Stimulated activated CD4-positive, alpha-beta T cell treated with anti-CD3 and anti-CD28 coated beads, TNF-alpha, amount 100 ng/mL, for 4 hours (primary cell): ENCODE measurements at places on chromosomes 7 and 10.

- no peak for DNase-seq
Observed at GRCh38 chr7:108332937-108333336, 123.3 kb downstream of the NRCAM start.

DNA sequence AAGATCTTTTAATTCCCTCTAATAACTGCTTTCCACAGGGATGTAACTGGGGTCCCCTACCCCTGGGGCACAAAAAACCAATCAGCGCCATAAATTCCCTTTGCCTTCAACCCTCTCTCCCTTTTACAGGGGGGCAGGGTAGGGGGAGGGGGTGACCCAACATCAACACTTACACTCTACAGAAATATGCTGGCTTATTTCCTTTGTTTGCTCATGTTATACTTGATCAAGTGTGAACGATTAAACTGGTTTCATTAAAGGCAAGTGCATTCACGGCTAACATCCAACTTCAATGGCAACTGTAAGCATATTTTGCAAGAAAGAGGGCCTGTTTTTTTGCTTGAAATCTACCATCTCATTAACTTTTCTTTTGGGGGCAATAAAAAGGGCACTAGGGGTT, 2.9 kb downstream of the CTBP2 start:
- DNase-seq = no peak

- no peak for DNase-seq
Observed at GRCh38 chr7:121730869-121731268, 142.1 kb upstream of the PTPRZ1 start.

DNA sequence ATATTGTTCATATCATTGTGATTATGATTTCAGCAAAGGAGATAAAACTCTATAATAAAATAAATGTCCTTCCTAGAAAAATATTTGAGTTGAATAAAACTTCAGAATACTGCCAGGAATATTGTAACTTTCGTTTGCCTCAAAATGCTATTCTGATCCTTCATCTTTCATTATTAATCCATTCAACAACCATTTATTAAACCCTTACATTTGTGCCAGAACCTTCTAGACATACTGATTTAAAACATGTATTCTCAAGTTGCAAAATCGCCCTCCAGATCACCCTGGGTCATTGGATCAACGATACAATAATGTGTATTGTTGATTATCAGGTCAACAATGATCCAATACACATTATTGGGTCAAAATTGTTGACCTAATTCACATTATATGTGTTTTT, 759.8 kb downstream of the CNTNAP2 start:
- no peak for DNase-seq

DNA sequence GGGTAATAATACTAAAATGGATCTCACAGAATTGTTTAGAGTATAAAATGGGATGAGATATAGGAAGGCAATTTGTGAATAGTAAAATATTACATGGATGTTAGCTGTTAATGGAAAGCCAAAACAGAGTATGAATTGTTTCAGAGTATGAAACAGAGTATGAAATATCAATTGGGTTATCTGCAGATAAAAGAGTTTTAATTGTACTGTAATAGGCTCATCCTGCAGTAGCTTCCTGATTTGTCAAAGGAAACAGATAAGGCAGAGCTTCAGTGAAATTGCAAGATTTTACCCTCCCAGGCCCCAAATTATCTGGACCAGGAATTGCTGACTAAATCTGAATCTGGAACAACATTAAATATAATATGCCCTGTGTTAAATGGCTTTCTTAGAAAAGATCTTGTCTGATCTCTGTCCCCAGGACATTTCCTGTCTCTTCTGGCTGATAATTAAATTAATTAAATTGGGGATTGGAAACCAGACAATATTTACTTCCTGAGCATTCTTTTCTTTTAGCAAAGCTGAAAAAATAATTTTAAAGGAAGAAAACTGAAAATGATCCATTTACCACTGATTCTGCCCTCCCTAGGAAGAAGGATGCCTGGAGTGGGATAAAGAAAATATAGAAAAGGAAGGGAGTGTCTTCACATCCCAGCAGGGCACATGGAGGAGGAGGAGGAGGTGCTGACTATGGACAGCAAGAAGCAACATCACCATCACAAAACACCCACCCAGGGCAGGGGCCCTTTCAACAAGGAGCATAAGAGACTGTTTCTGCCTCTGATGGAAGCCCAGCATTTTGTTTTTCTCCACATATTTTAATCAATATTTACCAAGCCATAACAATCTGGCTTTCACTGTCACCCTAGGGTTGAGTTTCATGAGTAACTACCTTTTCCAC, 18.5 kb downstream of the PTN start:
- DNase-seq = no peak

- no peak for DNase-seq
Observed at GRCh38 chr10:126163506-126163905, 224.8 kb downstream of the ADAM12 start.

DNA sequence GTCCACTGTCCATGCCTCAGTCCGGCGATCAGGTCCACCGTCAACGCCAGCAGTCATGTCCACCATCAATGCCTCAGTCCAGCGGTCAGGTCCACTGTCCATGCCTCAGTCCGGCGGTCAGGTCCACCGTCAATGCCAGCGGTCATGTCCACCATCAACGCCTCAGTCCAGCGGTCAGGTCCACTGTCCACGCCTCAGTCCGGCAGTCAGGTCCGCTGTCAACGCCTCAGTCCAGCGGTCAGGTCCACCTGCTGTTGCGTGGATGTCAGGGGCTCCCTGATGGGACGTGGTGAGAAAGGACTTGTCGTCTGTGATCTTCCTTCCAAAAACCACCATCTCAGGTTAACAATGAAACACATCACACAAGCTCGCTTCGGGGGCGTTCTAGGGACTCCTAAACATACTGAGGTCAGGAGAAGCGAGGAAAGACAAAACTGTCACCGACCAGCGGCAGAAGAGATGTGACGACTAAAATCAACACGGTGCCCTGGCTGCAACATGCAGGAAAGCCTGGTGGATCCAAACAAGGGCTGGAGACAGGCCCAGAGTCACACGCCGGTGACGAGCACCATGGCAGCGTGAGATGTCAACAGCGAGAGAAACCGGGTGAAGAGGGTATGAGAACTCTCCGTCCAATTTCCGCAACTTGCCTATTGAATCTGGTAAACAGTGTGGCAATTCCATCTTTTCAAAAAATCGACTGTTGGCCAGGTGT, 264.2 kb downstream of the MAD1L1 start:
- no peak for DNase-seq

DNA sequence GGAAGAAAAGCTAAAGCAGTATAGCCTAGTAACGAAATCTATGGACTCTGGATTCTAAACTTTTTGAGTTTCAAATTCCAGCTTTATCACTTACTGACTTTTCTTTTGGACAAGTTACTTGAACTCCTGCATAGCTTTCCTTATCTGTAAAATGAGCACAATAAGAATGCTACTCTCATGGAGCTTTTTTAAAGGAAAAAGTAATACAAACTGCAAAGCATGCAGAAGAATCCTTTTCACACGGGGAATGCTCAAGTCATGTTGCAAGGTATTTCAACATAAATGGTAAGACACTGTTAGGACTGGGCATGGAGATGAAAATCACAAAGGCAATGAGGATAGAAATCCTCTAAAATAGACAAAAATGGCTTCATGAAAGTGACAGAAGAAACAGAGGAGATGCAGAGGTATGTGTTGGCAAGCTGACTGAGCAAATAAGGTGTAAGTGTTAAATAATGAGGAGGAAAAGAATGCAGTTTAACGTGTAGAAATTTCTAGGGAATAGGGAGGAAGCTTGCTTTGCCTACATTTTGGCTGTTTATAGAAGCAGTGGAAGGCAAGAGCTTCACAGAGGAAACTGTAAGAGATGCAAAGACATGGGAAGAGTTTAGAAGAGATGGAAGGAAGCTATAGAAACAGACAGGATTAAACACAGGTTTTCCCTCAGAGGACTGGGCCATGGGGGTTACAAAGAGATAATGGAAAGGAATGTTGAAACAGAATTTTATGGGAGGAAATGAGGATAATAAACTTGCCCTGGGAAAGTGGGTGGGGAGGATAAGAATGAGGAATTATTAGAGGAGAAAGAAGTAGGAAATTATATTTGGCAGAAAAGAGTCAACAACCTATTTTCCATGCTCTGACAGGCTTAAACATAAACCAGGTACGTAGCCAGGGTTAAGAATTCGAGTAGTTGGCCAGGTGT, 28.8 kb upstream of the SNX13 start:
- no peak for DNase-seq

GRCh38 chr7:41659539-41659938, 43.4 kb downstream of the INHBA start:
- DNase-seq = no peak

GRCh38 chr10:62330213-62330612, 44.0 kb upstream of the ZNF365 start:
- DNase-seq = no peak

DNA sequence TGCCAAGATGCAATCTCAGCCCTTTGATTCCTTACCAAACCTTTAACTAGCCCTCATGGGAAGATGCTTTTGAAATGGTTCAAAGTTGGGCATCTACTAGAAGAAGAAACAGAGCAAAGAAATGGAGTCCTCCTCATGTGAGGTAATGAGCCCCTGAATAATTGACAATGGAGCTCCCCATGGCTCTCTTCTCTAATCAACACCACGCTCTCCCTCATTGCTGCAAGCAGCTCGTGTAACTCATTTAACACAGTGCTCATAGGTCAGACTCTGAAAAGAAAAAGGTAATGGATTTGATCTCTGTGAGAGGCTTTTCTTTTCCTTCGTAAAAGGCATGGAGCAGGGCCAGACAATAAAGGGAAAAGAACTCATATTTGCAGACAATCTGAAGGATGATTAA, 312.8 kb downstream of the PHTF2 start:
- no peak for DNase-seq

DNA sequence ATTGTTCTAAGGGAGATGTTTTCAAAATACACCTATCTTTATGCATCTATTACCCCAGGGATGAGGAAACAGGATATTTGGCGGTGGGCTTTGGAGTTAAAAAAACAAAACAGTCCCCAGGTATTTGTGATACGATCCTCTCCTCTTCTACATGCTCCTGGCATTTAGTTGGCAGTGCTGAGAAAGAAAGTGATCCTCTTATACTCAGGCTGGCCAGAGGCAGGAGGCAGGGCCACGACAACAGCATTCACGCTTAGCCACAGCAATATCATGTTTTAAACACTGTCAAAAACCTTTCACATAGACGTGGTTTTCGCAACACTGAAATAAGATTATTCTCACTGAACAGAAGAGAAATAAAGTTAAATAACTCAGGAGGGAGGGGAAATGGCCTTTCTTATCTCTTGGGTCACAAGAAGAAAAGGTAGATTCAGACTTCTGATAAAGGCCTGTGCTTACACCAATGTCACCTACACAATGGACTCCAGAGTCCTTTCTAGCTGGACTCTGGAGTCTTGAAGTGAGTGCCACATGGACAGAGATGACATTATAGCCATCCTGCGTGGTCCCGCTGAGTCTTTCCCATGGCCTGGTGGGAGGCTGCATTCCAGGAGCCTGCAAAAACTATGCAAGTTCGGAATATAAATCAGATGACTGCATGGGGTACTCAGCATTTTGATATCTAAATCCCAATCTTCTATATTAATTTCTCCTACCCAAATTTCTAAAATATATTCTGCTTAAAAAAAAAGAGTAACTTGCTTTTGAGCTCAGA, 88.7 kb downstream of the PIP4K2A start:
- DNase-seq = no peak

DNA sequence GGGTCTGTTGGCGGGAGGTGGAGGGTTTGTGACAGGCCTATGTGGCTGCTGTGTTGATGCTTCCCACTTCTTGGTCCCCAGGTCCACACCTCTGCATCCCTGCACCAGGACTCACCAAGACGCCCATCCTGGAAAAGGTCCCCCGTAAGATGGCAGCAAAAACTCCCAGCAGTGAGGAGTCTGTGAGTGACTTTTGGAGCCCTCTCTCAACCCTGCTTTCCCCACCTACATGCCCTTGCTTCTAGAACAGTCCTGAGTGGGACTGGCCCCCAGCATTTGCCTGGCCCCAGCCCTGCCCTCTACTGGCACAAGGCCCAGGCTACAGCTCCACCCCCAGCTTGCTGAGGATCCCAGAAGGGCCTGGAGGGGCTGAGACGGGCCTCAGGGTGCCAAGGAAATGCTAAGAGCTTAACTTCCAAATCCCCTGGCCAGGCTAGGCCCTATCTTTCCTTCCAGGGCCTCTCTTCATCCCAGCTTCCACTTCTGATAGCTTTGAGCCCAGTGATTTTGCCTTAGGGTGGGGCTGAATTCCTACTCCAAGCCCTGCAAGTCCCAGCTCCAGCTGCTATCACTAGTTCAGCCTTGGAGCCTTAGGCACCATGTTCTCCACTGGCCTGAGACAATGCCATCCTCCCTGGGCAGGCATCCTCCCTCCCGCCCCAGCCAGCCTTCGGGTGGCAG, 2.7 kb downstream of the CHAT start:
- no peak for DNase-seq

DNA sequence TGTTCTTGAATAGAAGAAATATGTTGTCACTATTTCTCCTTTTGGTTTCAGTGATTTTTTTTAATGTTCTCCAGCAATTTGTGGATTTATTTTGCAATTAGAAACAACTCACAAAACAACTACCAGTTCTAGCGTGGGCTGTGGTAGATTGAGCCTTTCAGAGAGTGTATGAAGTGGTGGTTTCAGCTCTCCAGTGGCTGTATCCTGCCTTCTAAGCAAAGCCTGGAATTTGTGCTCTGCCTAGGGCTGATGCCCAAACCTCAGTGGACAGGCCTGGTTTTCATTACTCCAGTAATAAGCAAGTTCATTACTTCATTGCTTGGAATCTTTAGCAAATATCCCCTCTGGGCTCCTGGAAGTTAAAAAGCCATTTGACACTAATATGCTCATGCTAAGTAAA, 35.9 kb downstream of the APBB1IP start:
- no peak for DNase-seq

DNA sequence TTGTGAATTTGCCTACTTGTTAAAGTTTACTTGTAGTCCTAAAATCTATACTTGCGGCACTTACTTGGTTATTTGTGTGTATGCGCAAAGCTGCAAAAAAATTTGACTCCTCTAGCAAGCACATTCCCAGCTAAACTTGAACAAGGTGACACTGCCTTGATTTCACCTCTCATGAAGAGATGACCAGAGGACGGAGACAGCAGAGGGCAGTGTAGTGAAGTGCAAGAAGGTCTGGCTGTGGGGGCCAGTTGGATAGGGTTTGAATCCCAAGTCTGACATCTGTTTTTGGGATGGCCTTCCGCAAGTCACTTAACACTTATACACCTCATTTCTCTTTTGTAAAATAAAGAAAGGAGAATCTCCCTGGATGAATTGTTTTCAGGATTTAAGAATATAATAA, 15.7 kb downstream of the SLK start:
- no peak for DNase-seq

GRCh38 chr10:112308125-112308502, 24.9 kb downstream of the TECTB start:
- no peak for DNase-seq

DNA sequence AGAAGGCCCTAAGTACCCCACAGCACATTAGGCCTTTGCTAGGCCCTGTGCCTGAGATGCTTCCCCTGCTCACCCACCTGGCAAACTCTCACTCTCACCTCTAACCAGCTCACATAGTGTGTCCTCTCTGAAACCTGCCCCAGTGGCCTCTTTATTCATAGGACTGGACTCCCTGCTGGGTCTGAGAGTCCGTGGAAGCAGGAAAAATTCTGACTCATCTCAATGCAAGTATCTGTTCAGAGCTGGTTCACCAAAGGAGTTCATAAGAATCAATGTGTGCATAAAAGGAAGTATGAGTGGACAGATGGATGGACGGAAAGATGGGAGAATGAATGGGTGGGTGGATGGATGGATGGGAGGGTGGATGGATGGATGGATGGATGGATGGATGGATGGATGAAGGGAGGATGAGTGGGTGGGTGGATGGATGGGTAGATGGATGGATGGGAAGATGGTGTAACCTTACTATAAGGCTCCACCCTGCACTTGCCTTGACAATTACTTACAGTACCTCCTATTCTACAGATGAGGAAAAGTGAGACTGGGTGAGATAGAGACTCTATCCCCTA, 111.2 kb upstream of the ZMIZ1 start:
- no peak for DNase-seq
